OCI-LY7 (cell line): ENCODE measurements at places on chromosomes 1 and 21. TPM values are rescaled to one million over a fixed set of nuclear protein-coding genes. Genes with fewer than 3 reads are reported as not detected.

GRCh38 chr21:27292229-27292628 is 325.3 kb upstream of the ADAMTS5 start:
- DNase-seq, result no peak

DNA sequence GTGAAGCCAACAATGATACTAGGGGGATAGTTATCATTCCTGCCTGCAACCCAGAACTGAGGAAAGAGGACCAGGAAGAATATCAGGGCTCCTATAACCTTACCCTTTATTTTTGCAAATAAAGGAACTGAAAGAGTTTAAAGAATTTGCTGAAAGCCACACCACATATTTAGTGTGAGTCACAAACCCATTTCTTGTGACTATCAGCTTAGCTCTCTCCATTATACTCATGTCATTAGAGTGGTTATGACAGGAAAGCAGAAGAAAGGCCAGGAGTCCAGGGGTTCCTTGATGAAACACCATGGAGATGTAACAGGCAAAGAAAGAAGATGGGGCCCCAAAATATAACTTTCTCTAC is 141.1 kb upstream of the SAMSN1 start:
- peak; percentile 53 for DNase-seq

- no peak for DNase-seq
Observed at GRCh38 chr1:52659356-52659755, 26.4 kb downstream of the SHISAL2A start.

DNA sequence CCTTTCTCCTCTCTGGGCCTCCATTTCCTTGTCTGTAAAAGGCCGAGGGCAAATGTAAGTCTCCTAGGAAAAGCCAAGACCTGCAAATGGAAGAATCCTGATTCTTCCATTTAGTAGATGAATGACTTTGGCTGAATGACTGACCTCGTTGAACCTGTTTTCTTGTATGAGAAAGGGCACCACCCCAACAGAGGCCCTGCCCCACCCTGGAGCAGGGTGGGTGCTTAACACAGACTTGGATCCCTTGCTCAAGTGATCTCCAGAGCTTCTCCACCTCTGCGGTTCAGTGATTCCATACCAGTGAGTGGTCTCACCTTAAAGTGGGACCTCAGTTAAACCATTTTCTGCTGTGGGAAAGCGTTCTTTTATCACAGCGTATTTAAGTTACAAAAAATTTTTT is 39.0 kb upstream of the GUCA2B start:
- no peak for DNase-seq

DNA sequence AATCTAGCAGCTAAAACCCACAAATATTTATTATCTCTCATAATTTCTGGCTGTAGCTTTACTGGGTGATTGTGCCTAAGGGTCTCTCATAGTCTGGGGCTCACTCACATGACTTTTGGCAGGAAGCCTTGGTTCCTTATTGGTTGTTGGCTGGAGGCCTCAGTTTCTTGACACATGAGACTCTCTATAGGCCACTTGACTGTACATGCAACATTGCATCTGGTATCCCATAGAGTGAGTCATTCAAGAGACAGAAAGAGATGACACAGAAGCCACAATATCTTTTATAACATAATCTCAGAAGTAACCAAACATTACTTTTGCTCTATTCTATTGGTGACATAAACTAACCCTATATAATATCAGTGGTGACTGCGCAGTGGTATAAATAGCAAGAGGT is 128.5 kb upstream of the HNRNPU start:
- DNase-seq, result no peak

- peak; percentile 74 for DNase-seq
Observed at GRCh38 chr1:100459358-100460114, 78.4 kb upstream of the GPR88 start.

- DNase-seq, result no peak
Observed at GRCh38 chr21:15624646-15625045, 105.1 kb upstream of the USP25 start.

The GJA8 gene
- not detected in 2 replicates for total RNA-seq

The SOX13 gene
- total RNA-seq, result 0.27 and 0.53 TPM in 2 replicates

The GSTM2 gene
- 0.76 and 0.89 TPM in 2 replicates for total RNA-seq

The UBE2U gene
- total RNA-seq, result not detected in 2 replicates

GRCh38 chr1:180269645-180270529 is 39.8 kb downstream of the LHX4 start:
- no peak for DNase-seq

- DNase-seq, result peak; percentile 68
Observed at GRCh38 chr1:112982853-112983536, 27.0 kb upstream of the SLC16A1 start.

The LIN28A gene
- not detected in 2 replicates for total RNA-seq

- DNase-seq, result peak; percentile 69
Observed at GRCh38 chr1:9629445-9630201, 21.9 kb upstream of the PIK3CD start.

The CASQ1 gene
- not detected in 2 replicates for total RNA-seq

- DNase-seq, result no peak
Observed at GRCh38 chr1:87474098-87474497, 145.4 kb downstream of the LMO4 start.

GRCh38 chr1:154575951-154576566 is 8.5 kb downstream of the CHRNB2 start:
- DNase-seq, result no peak
